ENCODE measurements at places on chromosomes 4 and X.
A peak's percentile ranks its signal among the peaks of the same experiment; 100 is the strongest.

- no peak for DNase-seq
These were observed 1299.5 kb downstream of the FSTL5 start for GRCh38 chr4:160864253-160864652.

GRCh38 chrX:123155327-123155726 lies 28.8 kb upstream of the GRIA3 start:
- DNase-seq: no peak

DNA sequence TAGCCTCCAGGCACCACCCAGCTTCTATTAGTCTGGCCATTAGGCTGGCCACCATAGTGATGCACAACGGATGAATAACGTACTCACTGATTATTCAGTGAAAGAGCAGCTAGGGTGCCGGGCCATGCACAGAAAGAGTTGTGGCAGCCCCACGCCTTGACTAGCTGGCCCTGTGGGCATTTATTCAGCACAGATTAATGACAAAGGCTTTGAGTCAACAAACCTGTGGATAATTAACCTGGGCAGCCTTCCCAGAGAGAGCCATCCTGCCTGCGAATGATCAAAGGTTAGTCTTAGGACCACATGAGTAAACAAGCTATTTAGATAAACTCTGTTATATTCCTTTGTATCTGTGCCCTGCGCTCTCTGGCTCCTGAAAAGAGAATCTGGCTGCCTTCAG lies 37.2 kb downstream of the MAP9 start:
- no peak for DNase-seq

- no peak for DNase-seq
These were observed 9.8 kb downstream of the NDNF start for GRCh38 chr4:121062521-121062920.

DNA sequence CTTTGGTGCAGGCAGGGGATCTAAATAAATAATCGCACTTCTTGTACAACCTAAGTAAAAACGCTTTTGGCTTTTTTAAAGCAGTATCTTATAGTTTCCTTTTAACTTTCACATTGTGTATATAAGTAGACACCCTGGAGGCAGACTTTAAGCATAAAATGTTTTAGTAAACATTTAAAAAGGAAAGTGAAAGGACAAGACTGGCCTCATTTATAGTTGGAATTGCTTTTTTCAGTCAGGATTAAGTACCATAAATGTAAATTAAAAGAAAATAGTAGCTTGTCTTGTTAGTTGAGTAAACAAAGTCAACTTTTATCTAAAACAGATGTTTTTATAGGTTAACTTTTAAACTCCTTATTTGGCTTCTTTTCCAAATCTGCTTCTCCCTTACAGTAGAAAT lies 39.7 kb downstream of the PTPN13 start:
- DNase-seq: no peak

GRCh38 chr4:159674241-159674640 lies 571.4 kb downstream of the RAPGEF2 start:
- DNase-seq: no peak

- peak; percentile 72 for DNase-seq
These were observed 46.4 kb downstream of the ASMT start for GRCh38 chrX:1661048-1661921.

DNA sequence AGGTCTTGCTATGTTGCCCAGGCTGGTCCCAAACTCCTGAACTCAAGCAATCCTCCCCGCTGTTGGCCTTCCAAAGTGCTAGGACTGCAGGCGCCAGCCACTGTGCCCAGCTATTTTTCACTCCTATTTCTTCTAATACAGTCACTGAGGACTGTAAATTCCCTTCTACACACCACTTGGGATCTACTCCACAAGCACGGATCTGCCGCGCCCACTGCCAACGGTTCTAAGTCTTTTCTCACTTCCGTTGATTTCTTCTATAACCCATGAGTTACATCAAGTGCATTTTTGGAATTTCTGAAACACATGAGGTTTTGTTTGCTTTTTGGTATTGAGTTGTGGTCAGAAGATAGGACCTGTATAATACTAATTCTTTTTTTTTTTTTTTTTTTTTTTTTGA lies 48.6 kb downstream of the FAM53A start:
- DNase-seq: no peak

DNA sequence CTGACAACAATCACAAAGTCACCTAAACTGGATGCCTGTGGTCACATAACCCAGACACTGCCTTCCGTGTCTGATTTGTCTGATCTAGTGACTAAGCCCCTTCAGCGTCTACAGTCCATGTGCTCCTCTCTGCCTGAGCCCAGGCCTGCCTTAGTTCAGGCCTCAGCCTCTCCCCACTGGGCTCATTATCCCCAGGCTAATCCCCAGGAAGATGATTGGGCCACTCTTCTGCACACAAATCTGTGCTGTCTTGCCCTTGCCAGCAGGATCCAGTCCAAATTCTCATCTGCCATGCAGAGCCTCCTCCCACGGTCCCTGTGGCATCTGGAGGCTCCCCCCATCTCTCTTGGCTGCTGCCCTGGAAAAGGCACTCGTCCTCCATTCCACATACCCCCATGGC lies 96.5 kb downstream of the SLC2A9 start:
- DNase-seq: no peak

GRCh38 chr4:145879598-145879997 lies 59.0 kb downstream of the ZNF827 start:
- no peak for DNase-seq

- no peak for DNase-seq
These were observed 13.5 kb downstream of the SNCA start for GRCh38 chr4:89823416-89823815.

DNA sequence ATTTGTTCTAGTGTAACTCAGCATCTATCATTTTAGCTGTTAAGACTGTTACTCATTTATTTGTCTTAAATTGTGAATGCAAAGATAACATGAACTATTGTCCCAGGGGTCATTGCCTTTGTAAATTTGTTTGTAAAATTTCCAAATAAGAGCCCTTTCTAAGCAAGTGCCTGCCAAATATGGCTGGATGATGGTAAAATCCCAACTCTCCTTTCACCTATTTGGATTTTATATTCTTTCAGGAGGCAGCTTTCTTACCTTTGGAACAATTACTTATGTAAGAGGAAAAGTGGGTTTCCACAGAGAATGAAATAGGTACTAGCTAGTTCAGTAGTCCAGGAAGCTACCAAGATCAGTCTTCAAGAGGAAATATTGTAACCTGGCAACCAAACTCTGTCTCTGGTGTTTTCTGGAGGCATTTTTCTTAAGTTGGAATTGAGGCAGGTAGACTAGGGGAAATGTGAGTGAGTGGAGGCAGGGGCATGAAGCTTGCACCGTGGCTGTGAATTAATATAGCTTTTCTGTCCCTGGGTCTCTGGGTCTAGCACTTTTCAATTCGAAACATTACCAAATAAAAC lies 363.0 kb upstream of the ZCCHC13 start:
- DNase-seq: no peak

- no peak for DNase-seq
These were observed 208.3 kb upstream of the JADE1 start for GRCh38 chr4:128600996-128601871.

GRCh38 chr4:79266136-79266535 lies 59.7 kb downstream of the NAA11 start:
- no peak for DNase-seq

GRCh38 chrX:15761564-15762191 lies 23.6 kb downstream of the CA5B start:
- DNase-seq: no peak

- DNase-seq: no peak
These were observed 22.5 kb upstream of the DCTD start for GRCh38 chr4:182939680-182940079.

DNA sequence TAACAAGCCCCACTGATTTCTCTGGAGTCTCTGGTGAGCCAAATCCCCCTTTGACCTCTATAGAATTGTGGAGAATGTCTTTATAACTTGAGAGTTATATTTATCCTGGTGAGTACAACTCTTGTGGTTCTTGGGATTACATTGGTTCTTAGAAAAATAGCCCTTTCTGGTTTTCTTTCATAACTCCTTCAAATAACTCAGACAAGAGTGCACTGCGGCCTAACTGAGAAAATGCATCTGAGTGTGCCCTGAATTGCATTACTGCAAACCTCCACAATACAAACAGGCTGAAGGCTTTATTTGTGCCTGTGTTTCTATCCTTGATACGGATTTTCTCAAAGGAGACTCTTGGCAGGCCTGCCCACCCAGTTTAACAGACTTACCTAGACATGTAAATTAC lies 2.7 kb downstream of the BEX3 start:
- no peak for DNase-seq

- no peak for DNase-seq
These were observed 93.3 kb downstream of the HMX1 start for GRCh38 chr4:8778291-8778690.

GRCh38 chrX:152450076-152450475 lies 1.0 kb downstream of the GABRA3 start:
- no peak for DNase-seq

DNA sequence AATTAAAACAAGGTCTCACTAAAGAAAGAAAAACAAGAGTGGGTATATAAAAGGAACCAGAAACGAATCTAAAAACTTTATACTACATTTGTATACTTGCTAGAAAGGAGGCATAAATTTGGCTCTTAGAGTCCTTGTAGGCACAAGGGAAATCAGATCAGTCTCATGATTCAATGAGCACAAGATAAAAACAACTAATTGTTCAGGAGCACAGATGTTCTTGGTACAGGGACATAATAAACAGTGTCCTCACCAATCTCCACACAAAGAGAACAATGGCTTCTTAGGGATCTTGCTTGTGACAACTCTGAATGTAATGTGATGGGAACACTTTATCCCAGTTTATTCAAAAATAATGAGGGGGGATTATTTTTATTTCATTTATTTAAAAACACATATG lies 28.3 kb downstream of the TMEM144 start:
- no peak for DNase-seq

DNA sequence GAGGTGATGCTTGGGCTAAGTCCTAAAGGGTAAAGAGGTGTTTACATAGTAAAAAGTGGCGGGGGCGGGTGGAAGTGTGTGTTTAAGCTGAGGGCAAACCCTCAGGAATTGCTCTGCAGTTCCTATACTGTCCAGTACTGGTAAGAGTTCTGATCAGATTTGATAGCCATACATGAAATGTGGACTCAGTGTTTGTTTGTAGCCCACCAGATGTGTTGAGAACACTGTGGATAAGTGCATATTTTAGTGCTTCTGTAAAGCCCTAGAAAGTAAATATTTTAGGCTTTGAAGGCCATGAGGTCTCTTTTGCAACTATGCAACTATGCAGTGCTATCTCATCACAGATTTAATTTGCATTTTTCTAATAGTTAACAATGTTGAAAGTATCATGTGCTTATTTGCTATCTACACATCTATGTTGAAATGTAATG lies 80.7 kb upstream of the EOLA2 start:
- no peak for DNase-seq

GRCh38 chrX:122880952-122881351 lies 303.1 kb upstream of the GRIA3 start:
- no peak for DNase-seq

GRCh38 chr4:73743281-73743680 lies 2.9 kb downstream of the CXCL8 start:
- DNase-seq: no peak

- DNase-seq: peak; percentile 27
These were observed 404 bp downstream of the PPP2R3B start for GRCh38 chrX:386239-386767.

- DNase-seq: no peak
These were observed 22.7 kb downstream of the DYNLT3 start for GRCh38 chrX:37824491-37825214.

DNA sequence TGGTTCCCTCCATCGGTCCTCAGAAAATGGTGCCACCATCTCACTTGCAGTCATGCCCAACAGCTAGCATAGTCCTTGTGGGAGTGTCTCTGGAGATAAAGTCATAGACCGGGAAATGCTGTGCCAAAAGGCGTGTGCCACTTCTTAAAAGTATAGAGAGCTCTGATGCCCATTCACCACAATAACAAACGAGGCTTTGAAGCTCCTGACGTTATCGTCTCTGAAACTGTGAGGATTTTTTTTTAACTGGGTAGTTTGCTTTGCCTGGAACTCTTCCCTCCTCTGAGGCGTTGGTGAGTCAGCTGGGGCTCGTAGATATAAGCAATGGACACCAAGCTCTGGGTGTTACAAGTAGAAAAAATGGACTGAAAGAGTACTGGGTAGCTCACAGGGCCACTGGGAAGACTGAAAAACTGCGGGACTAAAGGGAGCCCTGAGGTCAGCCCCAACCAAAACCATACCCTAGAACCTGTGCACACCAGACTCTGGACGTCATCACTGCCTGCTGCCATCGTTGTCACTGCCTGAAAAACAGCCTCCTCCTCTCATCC lies 89.4 kb upstream of the TRIM2 start:
- DNase-seq: no peak

DNA sequence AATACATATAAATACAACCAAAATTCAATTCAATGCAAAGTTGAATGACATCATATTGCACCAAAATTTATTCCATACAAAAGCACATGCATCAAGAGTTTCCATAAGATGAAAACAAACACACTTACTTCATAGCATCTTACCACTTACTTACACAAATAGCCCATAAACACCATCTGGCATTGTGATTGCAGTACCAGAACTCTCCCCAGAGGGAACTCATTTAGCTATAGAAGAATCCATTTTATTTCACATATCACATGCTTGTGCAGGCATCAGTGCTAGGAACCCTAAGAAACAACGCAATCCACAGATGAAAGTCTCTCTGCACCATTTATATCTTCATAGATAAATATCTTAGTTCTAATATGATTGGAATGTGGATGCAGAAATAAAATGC lies 77.9 kb downstream of the SLC7A11 start:
- no peak for DNase-seq

- no peak for DNase-seq
These were observed 585.2 kb downstream of the TRAM1L1 start for GRCh38 chr4:116500225-116500624.

- DNase-seq: no peak
These were observed 105.5 kb downstream of the HDAC8 start for GRCh38 chrX:72467135-72467534.

DNA sequence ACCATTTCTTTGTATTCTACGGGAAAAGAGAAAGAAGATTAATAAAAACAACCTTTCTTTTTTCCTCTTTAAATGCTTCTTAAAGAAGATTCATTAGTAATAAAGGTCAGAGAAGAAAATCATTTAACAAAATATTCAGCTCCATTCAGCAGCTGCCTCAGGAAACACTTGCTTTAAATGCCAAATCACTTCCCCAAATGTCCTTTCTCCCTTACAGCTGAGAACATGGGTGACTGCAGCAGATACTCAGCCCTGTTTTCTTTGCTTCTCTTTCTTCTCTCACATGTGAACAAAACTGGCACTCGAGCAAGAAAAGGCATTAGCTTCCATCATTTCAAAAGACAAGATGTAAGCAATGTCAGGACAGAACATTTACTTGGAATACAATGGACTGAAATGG lies 120.2 kb downstream of the INPP4B start:
- no peak for DNase-seq
